COLO829 (cell line): ENCODE measurements at places on chromosomes 6 and 20.
A peak's percentile ranks its signal among the peaks of the same experiment; 100 is the strongest.

- no peak for DNase-seq
Observed at GRCh38 chr6:49415358-49415757, 47.7 kb downstream of the MMUT start.

DNA sequence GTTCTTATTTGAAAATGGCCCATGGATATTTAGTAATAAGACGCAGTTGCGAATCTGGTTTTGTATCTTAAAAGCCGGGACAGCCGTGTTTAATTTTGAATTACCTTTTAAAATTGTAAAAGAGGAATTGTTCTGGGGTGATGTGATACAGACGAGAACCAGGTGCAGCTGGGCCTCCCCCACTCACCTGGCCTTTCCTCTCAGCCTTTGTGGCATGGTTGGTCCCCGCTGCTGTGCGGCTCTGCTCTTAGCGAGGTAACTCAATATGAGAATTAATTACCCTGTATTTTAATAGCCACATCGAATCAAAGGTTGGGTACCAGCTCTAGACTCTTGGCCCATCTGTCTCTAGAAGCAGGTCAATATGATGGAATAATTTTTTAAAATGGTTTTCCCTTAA, 56.5 kb upstream of the DACT2 start:
- no peak for DNase-seq

DNA sequence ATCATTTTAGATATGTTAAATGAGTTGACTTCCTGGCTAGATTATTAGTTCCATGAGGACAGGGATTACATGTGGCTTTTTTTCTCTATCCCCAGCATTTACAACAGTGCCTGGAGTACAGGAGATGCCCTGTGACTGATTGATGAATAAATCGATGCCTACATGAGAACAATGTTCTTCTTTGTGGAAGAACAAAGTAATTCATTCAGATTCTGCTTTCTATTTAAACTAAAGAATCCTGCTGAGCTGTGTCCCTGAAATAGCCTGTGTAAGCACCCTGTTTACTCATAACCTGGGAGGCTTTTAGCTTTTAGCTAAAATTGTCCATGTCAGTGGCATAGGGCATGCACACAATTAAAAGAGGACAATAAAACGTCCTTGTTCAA, 125.1 kb upstream of the BTBD3 start:
- DNase-seq = peak; percentile 75

DNA sequence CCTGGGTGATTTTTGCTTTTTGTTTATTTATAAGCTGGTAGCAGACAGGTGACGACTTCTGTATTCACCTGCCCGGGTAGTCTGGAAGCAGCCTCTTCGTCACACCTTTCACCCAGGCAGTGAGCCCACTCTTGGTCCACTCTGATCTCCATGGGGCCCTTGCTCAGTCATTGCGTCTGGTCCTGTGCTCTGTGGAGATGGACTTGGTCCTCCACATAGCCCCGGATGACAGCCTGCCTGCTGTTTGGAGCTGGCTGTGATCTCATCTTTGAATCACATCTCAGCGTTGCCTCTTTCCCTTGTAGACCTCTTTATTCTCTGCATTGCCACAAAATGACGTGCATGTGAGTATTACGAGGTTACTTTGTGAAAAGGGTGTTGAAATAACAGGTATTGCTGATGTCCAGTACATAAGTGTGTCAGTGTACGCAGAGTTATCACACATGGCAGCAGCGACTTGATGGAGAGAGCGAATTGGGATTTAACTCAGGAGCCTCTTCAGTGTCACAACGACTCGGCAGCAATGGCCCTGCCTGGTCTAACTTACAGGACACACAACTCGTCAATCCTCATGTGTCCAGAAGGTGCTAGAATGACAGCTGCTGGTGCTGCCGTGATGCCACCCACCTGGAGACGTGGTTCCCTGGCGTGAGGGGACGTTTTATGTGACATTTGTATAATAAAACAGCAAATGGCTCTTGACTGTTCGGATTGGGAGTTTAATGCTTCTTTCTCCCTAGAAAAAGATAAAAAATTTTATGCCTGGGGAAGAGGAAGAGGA, 24.2 kb upstream of the FRMD1 start:
- DNase-seq = no peak

- DNase-seq = no peak
Observed at GRCh38 chr20:4153661-4154238, 138.4 kb upstream of the RNF24 start.

DNA sequence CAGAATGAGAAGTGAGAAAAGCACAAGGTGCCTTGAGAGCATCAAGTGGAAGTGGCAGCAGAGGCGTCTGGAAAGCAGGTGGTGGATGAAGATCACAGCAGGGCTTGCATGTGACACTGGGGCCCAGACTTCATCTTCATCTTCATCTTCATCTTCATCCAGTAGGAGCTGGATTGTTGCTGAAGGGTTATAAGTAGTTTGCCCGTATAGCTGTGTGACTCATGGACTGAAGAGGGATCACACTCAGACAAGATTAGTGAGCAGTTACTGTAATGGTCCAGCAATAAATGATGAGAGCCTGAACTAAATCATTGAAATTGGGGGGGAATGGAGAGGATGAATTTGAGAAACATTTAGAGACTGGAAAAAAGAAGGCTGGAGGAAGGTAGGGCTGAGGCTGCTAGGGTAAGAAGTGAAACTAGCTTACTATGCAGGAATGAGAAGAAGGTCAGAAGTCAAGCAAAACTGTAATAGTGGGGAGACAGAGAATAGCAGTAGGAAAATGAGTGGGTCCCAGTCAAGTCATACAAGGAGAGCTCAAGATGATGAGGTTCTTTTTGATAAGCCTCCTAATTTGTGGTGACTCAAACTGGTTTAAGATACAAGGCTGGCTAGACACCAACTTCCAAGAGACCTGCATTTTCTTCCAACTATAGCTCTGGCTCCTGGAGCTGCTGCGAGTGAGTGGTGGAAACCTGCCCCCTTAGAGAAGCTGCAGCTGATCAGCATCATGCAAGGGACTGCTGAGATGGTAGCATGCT, 92.3 kb upstream of the BEND6 start:
- no peak for DNase-seq

DNA sequence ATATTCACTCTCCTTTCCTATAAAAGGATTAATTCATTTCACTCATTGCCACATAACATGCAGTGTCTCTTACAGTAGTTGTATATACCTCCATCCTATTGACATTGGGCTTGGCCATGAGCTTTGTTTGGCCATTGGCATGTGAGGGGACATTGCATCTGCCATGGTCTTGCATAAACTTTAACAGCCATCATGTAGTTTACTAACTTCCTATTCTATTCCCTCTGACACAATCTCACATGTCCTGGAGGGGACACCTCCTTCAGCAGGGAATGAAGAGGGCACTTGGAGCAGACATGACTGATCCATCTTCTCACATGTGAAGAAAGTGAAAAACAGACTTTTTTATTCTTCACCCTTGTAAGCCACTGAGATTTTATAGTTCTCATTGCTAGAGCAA, 115.5 kb upstream of the MARCKS start:
- no peak for DNase-seq

DNA sequence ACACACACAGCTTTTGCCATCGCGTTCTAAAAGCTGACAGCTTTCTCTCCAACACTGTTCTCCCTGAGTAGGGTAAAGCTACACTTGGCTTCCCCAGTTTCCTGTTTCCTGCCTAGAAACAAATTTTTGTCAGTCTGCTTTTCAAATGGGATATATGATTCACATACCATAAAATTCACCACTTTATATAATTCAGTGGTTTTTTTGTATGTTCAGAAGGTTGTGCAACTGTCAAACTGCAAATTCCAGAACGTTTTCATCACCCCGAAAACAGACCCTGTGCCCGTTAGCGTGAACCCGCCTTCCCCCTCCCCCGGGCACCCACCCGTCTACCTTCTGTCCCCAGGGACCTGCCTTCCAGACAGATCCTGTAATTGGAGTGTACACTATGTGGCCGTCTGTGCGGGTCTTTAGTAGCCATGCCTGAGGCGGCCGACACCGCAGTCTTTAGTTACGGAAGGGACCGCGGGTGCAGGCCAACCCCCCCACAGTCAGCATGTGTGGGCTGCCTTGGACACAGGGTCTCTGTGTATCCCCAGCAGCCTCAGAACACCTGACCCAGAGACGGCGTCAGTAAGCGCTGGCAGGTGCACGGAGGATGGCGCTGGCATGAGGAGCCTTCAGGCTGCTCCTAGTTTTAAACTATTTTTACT, 16.6 kb downstream of the HRH3 start:
- DNase-seq = no peak

- DNase-seq = no peak
Observed at GRCh38 chr6:65667916-65668656, 38.9 kb downstream of the EYS start.

GRCh38 chr6:79384845-79385244, 150.4 kb upstream of the HMGN3 start:
- DNase-seq = no peak

GRCh38 chr6:168888786-168889345, 364.8 kb downstream of the THBS2 start:
- no peak for DNase-seq
